ENCODE measurements at places on chromosomes 5 and 9.

DNA sequence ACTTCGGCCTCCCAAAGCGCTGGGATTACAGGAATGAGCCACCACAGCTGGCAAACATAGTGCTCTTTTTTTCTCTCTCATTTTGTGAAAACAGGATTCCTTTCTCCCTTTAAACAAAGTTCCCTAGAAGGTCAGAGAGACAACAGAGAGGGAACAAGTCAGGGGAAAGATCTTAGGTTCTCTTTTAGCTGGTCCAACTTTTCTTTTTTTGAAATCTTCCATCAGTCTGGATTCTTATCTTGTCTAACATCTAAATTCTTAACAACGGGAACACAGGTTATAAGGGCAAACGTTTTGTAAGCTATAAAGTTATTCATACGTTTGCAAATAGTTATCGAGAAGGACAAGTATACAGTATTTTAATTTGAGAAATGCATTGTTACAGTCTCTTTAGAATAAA, 224.1 kb upstream of the TBCA start:
- DNase-seq = no peak

GRCh38 chr5:175576096-175576495, 81.8 kb upstream of the HRH2 start:
- no peak for DNase-seq

- no peak for DNase-seq
These were observed 153.2 kb upstream of the MEF2C start for GRCh38 chr5:89036166-89036565.

DNA sequence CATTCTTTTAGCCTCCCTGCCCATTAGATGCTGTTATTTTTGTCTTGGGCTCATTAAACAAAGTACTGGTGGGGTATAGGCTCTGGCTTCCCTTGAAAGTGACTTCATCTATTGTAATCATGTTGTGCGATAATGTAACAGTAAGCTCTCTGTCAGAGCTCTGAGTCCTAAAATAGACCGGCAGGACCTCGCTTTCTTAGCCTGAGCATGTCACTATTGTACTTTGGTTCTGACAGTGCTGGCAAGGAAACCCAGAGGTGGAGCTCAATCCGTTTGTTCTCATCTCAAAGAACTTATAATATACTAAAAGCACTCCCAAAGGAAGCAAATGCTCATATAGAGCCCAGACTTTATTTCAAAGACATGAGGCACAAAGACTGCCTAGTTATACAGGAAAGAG, 339.1 kb upstream of the CCNH start:
- DNase-seq = no peak

GRCh38 chr5:65191554-65192135, 290.1 kb downstream of the ADAMTS6 start:
- DNase-seq = no peak

DNA sequence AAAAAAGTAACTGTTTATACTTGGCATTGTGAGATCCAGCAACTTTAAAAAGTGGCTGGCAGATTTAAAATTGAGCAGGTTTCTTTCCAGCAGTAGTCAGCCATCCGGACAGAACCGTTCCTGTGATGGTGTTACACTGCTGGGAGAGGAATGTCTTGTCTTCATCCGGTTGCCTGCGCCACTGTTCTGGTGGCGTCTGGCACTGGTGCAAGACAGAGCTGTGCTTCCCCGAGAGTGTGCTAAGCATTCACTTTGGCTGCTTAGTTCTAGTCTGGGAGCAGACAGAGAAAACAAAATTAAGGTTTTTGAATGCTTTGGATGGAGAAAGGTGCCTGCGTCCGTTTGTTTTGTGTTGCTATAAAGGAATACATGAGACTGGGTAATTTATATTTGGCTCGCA, 35.5 kb upstream of the CREBRF start:
- no peak for DNase-seq

DNA sequence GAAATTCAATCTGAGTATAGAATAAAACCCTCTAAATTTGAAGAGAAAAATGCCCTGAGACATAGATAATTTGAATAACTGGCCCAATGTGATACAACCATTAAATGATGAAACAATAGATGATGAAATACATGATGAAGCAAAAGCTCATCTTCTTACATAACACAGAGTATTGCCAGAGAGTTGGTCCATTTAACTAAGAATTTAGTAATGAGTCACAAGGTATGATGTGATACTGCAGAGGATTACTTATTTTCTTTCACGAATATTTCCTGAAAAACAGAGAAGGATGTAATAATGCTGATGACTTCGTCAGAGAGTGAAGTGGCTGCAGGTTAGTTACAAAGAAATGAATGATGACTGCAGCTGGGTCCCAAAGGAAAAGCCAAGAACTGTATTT, 379.3 kb downstream of the CDH12 start:
- no peak for DNase-seq
